ENCODE measurements at places on chromosomes 3 and 15.

DNA sequence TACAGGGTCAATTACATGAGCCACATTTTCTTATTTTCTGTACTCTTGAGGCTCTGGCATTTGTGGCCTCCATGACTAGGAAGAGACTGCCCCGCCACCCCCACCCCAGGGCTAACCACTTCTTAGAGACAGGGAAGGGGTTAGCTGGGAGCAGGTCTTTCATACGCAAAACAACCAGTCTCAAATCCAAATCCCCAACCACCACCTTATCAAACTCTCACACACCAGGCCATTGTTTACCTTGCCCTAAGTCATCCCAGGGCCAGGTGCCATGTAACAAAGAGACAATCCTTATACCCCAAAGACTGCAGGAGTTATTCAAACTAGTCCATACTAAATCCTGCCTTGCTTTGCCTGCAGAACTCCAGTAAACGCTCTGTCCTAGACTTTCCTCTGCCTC, 77.8 kb downstream of the B3GNT5 start:
- DNase-seq = no peak

DNA sequence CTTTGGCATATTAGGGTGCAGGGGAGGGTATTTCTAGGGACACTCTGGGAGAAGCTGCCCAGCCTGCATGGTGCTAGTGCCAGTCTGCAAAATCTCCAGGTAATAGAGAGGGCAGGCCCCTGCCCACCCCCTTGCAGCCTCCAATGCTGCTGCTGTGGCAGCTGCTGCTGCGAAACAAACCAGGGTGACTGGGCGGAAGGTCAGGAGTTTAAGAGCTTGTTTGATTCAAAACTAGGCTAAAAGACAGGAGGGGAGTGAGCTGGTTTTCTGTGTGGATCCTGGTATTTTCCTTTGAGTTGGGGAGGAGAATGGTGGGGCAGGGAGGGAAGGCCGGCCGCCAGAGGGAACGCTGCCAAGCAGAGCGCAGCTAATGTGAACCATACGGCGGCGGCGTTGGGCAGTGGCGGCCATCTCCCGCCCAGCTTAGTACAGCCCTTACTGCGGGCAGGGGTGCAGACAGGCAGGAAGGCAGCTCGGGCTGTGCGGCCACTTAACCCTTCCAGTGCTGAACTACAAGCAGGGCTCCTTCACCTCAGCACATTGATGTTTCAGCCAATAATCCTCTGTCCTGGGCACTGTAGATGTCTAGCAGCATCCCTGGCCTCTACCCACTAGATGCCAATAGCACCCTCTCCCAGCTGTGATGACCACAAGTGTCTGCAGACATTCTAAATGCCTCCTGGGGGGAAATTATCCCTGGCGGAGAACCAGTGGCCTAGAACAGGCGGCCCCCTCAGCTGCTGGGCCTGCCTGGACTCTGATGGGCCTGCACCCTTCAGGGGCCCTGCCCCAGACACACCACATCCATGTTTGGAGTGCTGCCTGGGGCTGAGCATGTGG, 125.7 kb downstream of the EEFSEC start:
- DNase-seq = peak; percentile 40

- peak; percentile 50 for DNase-seq
Observed at GRCh38 chr15:52112203-52112750, 298 bp downstream of the BCL2L10 start.

GRCh38 chr15:79948095-79948695, 22.8 kb downstream of the BCL2A1 start:
- DNase-seq = no peak

DNA sequence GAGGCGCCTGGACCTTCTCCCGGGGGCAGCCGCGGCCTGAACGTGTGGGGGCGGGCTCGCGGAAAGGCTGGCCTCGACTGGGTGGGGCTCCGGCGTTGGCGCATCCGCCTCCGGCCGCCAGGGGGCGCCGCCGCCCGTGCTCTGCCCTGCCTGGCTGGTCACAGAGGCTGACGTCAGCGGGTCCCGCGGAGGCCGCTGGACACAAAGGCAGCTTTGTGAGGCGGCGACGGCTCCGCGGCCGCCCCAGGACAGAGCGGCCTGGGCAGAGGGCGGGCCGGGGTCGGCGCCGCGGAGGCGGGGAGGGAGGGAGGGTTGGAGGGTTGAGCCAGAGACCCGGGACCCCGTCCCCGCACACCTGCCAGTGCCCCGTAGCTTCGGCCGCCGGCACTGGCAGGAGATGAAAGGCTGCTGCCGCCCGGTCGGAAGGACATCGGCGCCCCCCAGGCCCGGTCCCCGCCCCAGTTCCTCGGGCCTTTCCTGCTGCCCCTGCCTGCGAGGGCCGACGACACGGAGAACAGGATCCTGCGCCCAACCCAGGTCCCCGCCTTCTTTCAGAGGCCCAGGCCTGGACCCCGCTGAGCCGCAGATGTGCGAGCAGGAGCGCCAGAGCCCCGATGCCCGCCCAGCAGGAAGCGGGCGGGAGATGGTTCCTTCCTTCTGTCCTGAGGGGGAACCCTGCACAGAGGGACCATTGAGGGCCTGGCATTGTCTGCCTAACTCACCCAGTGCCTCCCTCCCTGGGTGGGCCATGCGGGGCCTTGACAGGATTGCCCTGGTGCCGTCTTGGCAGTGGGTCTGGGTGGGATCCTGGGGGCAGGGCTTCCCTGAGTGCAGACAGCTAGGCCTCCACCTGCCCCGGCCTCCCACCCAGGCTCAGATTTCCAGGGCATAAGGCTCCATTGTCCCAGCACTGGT, 8.7 kb upstream of the SEMA3B start:
- peak; percentile 92 for DNase-seq

DNA sequence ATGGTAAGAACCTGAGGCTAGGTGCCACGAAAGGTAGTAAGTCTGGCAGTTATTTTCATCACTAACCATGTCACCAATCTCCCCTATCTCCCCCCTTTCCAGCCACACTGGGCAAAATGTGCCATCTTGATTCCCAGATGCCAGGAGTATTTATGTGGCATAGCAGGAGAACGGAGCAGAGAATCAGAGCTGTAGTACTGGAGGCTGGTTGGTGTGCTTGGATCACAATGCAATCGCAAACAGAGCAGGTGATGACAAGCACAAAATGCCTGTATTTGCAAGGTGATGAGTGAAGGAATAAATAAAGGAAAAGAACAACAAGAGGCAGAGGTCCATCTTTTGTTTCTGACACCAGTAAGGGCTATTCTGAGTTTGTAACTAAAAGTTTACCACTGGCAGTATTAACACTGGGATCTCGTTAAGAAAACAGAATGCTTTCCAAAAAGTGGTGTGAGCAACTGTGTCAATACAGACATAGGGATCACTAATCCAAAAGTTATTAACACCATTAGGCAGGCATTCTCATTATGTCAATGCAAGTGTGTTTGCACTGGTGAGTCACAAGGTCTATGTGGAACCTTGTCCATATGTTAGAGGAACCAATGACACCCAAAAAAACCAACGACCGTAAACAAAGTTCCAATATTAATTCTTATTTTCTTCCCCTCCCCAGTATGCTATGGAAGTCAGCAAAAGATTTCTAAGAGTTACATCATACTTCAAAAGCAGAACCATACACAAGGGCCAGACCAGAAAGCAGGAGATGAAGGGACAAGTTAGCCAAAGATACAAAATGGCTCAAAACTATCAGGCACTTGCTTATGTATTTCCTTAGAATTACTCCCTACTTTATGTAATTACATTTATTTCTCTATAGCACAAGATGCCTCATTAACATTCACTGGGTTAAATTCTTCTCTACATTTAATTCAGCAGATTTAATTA, 556.6 kb downstream of the FOXP1 start:
- DNase-seq = no peak

DNA sequence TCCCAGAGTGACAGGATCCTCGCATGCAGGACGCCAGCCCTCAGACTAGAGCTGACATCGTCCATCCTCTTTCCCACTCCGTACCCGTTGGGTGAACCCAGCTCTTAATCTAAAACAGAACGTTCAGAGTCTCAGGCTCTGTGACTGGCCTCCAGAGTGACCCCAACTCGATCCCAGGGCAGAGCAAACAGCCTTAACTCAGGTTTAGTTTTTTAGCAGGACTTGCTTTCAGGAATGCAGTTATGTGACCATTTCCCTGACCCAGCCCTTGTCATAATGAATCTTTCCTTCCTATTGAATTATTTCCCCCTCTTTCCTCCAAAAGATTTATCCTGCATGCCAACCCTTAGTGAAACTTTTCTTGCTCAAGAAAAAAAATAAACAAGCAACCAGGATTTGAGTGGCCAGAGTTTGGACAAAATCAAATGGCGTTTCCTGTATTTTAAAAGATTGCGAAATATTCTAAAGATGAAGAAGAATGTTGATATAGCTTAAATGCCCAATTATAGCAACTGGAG, 47.8 kb upstream of the RARB start:
- DNase-seq = no peak

GRCh38 chr15:35215093-35215492, 130.0 kb upstream of the NANOGP8 start:
- DNase-seq = no peak

DNA sequence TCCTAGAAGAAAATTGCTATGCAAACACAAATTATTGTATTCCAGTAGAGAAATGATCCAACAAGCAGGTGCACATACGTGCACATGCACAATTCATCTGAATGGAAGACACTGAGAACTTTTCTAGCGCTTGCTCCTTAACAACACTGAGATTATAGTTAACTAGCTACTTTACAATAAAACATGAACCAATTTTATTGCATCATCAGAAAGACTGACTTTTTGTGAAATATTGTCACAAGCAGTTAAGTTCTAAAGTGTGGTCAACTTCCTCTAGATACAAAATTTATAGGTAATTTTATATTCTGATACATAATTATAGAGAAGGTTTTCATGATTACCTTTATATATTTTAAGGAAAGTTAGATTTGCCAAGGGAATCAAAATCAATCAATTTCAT, 135.4 kb downstream of the ABI3BP start:
- DNase-seq = no peak

DNA sequence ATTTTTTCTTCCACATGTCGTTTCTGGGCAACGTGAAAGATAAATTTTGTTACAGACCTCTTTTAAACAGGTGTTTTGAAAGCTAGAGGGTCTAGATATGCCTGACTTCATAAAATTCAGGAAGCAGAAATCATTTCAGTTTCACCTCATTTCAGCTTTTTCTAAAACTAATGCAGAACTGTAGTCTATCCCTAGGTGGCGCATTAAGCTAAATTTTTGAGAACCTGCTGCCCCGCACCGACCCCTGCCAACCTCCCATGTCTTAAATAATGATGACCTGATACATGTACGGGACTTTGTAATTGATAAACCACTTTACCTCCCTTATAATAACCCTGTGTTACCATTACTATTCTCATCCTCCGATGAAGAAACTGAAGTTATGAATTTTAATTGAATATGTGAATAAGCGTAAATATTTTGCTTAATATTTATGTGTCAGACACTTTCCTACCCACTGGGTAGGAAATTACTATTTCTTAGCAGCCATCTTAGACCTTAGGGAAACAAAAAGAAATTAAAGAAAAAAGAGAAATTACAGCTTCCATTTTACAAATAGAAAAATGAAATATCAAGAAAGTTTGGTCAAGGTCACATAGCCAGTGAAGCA, 78.7 kb upstream of the GCNT3 start:
- DNase-seq = no peak

GRCh38 chr15:59885832-59886231, 118.3 kb upstream of the FOXB1 start:
- DNase-seq = no peak

DNA sequence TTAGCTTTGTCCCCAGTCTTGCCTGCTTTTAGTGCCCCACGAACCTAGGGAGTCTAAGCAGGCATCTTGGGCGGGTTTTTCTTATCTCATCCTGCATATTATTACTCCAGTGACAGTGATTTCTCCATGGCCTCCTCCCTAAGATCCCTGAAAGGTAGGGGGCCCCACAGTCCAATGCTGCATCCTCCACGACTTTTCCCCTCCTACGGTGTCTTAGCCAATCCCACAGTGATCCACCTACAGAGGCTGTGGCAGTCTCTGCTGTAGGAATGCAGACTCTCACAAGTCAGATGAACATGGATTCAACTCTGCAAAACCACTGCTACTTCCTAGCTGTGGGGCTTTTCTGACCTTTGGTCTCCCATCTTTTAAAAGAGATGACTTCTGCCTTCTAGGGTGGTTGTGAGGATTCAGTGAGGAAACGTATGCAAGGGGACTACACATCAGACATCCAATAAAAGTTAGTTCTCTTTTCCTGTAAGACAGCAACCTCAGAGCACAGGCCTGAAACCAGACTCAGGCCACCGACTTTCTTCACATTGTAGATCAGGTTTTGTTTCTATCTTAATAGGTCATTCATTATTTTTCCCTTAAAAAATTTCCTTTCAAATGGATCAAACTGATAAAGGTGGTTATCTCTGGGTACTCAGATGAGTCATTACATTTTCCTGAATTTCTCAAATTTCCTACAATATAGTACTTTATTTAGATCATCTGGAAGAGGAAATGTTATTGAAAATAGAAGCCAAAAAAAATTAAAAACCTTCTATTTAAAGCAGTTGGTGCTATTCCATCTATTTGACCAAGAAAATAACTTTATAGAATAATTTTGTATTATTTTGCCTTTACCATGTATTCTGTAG, 23.2 kb downstream of the ILDR1 start:
- no peak for DNase-seq

DNA sequence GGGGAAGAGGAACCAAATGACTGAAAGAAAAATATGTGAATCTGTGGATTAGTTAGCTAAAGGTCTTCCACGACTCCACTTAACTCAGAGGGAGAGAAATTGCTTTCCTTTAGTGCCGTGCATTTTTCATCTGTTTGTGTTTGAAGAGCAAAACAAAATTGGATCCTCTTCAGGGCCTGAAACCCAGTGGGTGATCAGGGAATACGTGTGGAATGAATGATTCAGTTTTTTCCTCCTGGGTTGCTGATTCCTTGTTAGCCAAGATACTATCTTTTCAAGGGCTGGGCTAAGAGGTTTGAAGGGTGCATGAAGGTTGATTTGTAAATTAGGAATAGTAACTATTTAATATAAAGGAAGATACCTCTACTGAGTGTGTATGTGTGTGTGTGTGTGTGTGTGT, 61.0 kb downstream of the TPRG1 start:
- no peak for DNase-seq

DNA sequence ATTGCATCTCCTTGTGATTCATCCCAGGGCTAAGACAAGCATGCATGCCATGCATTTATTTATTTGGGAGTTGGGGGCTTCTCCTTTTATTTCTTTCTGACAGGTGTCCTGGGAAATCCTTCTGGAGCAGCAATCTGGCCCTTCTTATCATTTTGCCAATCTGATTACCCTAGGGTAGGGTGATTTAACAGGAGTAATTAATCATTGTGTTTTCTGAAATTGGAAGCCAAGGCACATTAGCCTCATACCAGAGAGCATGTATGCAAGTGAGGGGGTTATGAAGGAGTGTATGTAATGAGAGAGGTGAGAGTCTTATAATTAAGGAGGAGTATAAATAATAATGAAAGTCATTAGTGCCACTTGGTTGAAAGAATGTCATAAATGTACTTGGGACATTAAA, 37.4 kb upstream of the ARPP21 start:
- DNase-seq = no peak

GRCh38 chr15:92043283-92043682, 189.8 kb downstream of the SLCO3A1 start:
- DNase-seq = no peak

- DNase-seq = peak; percentile 65
Observed at GRCh38 chr3:160801386-160802118, 45.5 kb downstream of the PPM1L start.
